Activated naive CD4-positive, alpha-beta T cell (primary cell): ENCODE measurements at places on chromosomes 2 and 18.

DNA sequence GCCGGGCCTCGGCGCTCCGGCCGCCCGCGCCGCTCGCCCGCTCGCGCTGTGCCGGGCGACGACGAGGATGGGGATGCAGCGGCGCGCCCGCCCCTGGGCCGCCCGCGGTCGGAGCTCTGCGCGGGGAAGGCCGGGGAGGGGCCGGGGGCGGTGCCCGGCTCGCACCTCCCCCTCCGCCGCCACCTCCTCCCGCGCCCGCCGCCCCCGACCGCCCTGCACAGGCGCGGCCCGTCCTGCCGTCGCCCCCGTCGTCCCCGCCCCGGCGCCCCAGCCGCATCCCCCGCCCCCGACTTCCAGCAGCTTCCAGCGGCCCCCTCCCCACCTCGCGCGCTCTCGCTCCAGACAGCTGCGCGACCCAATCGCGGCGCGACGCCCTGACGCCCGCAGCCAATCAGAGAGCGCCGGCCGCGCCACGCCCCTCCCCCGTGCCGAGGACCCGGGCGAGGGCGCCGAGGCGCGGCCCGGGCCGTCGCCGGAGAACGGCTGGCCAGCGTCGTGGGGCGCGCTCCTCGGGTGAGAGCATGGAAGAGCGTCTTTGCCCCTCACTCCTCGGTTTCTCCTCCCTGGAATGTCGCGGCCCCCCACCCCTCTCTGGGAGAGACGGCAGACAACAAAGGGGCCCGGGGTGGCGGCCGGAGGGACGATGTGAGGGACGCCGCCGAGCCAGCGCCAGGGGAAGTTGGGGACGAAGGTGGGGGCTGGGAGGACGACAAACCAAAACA is at the start of gene MBOAT2:
Gene MBOAT2 (minus strand): TSS at position 69 of the 722 bp plus-strand sequence. CDS start 70 bp downstream, outside the sequence.
- DNase-seq, result peak; percentile 39

DNA sequence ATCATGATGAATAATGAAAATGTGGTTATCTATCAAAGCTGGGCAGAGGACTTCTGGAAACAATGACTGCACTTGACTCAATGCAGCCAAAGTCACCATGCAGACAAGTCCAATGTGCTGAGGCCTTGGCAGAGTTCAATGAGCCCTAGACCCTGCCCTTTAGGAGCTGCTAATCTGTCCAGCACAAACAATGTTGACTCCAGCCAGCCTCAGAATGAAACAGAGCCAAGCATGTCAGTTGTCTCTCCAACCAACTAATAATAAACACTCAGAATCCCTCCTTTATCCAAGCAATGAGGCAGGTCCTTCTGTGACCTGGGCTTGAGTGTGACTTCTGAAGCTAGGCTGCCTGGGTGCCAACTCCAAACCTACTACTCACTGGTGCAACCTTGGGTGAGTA is 270.6 kb downstream of the BCL11A start:
- no peak for DNase-seq

DNA sequence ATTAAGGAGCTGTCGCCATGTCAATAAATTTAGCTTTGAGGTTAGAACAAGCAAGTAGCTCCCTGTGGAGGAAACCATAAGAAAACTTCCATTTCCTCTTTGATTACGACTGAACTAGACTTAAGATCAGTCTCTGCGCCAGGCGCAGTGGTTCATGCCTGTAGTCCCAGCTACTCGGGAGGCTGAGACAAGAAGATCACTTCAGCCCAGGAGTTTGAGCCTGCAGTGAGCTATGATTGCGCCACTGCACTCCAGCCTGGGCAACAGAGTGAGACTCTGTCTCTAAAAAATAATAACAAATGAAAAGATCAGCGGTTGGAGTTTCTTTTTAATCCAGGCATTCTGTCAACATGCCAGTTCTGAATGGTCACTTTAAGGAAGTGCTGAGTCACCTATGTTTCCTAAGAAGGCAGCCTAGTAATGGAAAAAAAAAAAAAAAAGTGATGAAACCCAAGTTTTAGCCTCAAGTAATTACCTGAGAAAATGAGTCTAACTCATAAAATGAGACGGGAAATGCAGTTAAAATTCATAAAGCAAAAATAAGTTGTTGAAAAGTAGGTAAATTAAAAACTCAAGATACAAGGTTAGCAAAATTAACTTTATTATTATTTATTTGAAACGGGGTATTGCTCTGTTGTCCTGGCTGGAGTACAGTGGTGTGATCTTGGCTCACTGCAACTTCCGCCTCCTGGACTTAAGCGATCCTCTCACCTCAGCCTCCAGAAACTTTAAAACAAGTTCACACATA is 10.2 kb downstream of the C18orf32 start:
- no peak for DNase-seq

DNA sequence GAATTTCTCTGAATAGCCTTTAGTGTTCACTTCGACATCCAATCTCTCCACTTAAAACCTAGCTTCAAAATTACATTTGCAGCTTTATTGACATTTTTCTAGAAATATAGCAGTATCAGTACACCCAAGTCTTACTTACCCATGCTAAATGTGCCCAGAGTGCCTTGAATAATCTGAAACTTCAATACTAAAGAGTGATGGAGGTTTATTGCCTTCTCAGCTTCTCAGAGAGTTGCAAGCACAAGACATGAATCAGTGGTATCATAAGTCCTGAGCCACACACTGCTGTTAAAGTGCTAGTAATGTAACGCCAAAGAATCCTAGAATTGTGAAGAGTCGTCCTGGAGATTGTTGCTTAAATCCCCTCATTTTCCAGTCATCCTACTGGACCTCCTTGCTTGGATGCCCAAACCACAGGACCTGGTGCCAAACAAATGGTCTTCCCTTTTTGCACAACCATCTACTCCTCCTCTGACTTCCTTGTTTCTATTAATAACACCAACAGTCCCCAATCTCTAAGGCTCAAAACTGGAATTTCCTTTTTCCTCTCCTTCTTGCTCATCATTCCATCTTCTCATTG is 83.2 kb upstream of the SPATS2L start:
- no peak for DNase-seq

DNA sequence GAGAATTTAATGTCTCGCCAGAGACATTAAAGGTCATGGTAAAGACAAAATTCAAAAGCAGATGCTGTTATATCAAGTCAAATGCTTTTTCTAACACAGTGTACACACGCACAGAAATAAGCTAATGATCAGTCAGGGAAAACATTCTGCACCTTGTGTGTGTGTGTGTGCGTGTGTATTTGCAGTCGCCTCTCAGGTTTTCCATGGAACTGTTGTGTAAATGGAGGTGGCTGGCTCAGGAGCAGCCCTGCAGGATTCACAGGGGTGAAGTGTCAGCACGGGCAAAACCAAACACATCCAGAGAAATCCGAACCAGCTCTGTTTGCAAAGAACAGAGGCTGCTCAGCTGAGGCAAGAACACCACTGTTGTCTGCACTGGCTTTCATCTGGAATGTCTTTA is 76.2 kb upstream of the YWHAQ start:
- DNase-seq, result no peak

GRCh38 chr2:47359375-47359868 is 43.5 kb upstream of the MSH2 start:
- DNase-seq, result no peak

- DNase-seq, result no peak
Measured at GRCh38 chr2:172248785-172249187, 146.1 kb upstream of the DLX2 start.

DNA sequence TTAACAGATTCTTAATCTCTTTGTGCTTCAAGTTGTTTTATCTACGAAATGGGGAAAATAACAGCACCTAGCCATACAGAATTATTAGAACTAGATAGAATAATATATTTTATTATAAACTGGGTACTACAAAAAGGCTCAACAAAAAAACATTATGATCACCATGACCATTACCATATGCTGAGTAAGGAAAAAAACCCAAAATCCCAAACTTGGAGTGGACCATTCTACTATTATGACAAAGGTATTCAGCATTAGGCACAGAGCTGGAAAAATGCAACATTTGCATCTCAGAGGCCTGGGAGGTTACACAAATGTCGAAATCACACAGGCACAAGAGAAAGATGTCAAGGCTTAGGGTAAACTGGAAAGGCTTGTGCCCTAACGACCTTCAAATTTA is 162.8 kb downstream of the SRBD1 start:
- no peak for DNase-seq

GRCh38 chr2:107712857-107713256 is 113.8 kb upstream of the RGPD4 start:
- DNase-seq, result no peak

- no peak for DNase-seq
Measured at GRCh38 chr2:118055512-118056164, 32.6 kb upstream of the INSIG2 start.

DNA sequence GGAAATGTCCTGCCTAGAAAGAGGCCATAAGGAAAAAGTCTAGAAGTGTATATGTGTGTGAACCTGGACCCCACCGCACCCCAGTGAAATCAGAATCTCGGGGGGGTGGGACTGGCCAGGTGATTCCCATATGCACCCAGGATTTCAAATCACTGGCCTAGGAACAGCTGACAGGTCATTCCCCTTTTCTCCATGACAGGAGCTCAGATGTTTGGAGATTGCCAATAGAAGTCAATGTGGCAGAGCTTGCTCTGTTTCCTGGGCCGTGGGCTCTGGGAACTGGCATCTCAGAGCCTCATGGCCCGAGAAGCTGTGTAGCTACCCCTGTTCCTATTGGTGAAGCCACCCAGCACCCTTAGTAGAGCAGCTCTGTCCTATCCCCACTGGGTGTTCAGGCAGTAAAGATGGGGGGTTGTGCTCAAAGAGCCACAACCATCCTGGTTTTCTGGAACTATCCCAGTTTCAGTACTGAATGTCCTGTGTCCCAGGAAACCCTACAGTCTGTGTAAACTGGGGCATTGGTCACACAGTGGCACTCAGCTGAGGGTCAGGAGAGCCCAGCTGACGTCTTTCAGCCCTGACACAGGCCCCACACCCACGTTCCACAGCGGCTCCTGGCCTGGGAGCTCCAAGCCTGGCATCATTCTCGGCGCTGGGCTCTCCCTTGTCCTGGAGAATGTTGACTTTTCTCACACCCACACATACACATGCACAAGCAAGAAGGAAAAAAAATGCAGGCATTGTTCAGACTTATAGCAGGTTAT is 18.9 kb downstream of the GNLY start:
- DNase-seq, result no peak

DNA sequence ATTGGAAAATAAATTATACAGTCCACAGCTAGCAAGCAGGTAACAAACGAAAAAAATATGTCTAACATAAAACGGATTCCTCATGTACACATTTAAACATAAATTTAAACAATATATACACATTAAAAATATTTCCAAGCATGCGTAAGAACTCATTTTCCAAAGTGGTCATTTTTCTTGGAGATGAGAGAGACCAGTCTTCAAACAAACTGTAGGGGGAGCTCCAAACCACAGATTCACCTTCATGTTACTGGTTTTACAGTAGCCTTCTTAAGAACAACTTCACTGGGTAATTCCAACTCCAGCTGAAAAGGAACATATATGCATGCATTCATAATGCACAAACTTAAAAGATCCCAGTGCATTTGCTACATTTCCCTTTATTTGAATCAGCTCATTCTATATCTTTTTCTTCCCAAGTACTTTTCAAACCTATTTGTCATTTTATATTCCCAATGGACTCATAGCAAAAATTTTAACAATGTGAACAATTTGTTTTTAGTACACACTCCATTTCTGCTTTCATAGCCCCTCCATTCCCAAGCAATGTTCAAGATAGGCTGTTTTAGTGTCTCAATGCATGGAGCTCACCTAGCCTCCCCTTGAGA is 4.7 kb upstream of the STAMBP start:
- no peak for DNase-seq
